ENCODE measurements at places on chromosomes 3 and 15. TPM values are rescaled to one million over a fixed set of nuclear protein-coding genes. Genes with fewer than 3 reads are reported as not detected.

Gene RARRES1
- total RNA-seq: not detected

Gene ZNF621
- 20.7 TPM for total RNA-seq

Gene SCN5A
- total RNA-seq: 0.33 TPM

Gene LXN
- total RNA-seq: 4.7 TPM

All from CD8-positive, alpha-beta memory T cell (primary cell).